ENCODE measurements at places on chromosomes 12 and 14. TPM values are rescaled to one million over a fixed set of nuclear protein-coding genes. Genes with fewer than 3 reads are reported as not detected.

GRCh38 chr12:47615711-47616110, 90.1 kb downstream of the RPAP3 start:
- H3K4me1 ChIP-seq = no peaks in the 10 kb centered on the region
- H3K27me3 ChIP-seq = no peaks in the 10 kb centered on the region
- H3K27ac ChIP-seq = no peak overlapping the region
- no peak for DNase-seq
- no peak overlapping the region for H3K4me3 ChIP-seq
- peaks cover 34% of the 10 kb centered on the region for H3K36me3 ChIP-seq

Gene OR4E2
- total RNA-seq = not detected

Gene KRT82
- not detected for total RNA-seq

Gene PAH
- total RNA-seq = not detected

GRCh38 chr14:24310265-24310645, 315 bp downstream of the LTB4R2 start:
- peaks cover 3% of the 10 kb centered on the region for H3K36me3 ChIP-seq
- no peaks in the 10 kb centered on the region for H3K27me3 ChIP-seq
- H3K4me3 ChIP-seq = no peak overlapping the region

Gene A2M
- total RNA-seq = 76.7 TPM

- H3K36me3 ChIP-seq = no peaks in the 10 kb centered on the region
- no peak for DNase-seq
- no peak overlapping the region for H3K4me3 ChIP-seq
- H3K27me3 ChIP-seq = no peaks in the 10 kb centered on the region
- no peak overlapping the region for H3K27ac ChIP-seq
Measured at GRCh38 chr12:58727521-58727920, 192.8 kb downstream of the LRIG3 start.

Measured in neural crest cell (in vitro differentiated cells).